Body of pancreas (tissue), 4 donors: ENCODE measurements at places on chromosomes 5 and 9. TPM values are rescaled to one million over a fixed set of nuclear protein-coding genes. Genes with fewer than 3 reads are reported as not detected.

- no peak for DNase-seq
Observed at GRCh38 chr5:59943452-59944113, 50.1 kb upstream of the PDE4D start.

- no peak for DNase-seq
Observed at GRCh38 chr5:33679791-33680190, 212.0 kb downstream of the ADAMTS12 start.

DNA sequence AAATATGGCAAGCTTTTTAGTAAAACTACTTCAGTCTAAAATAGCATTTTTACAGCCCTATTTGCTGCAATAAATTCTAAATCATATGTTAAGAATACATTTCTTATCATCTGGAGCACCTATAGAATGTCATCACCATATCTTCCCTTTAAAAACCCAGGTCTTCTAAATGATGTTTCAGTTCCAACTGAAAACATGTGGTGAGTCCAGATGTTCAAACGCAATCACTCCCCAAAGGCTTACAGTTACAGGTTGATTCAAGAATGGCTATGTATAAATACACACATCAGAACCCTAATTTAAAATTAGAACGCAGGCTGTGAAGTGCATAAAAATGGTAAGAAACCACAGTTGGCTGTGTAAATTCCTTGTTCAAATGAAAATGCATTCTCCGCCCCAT, 796.3 kb downstream of the MAT2B start:
- DNase-seq = no peak

- DNase-seq = no peak
Observed at GRCh38 chr5:42721484-42721883, 35.1 kb upstream of the CCDC152 start.

DNA sequence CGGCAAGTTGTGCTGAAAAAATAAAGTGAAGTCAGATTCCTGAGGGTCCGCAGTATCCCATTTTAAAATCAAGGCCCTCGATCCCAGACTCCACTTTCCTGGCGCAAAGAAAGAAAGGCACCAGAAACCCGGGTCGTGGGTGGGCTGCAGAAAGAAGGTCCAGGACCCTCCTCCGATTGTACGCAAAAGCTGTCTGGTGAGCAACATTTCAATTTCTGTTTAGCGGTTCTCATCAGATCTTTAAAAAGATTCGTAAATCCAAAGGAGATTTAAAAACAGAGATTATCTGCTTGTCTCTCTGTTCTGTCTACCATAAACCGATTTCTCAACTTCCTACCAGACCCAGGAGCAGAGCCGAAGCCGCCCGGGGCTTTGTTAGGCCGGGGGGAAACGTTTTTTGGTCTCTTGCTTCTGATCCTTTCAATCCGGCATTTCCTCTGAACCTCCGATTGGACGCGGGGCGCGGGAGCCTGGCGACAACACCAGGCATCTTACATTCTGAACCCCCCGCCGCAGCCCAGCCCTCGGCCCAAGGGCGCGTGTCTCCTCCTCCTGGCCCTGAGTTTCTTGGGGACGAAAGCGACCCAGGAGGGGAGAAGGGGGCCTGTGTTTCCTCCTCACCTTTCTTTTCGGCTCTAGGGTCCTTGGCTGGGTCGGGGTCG, 746 bp downstream of the NKX2-5 start:
- no peak for DNase-seq

GRCh38 chr5:133669472-133669871, 57.1 kb upstream of the FSTL4 start:
- DNase-seq = no peak

DNA sequence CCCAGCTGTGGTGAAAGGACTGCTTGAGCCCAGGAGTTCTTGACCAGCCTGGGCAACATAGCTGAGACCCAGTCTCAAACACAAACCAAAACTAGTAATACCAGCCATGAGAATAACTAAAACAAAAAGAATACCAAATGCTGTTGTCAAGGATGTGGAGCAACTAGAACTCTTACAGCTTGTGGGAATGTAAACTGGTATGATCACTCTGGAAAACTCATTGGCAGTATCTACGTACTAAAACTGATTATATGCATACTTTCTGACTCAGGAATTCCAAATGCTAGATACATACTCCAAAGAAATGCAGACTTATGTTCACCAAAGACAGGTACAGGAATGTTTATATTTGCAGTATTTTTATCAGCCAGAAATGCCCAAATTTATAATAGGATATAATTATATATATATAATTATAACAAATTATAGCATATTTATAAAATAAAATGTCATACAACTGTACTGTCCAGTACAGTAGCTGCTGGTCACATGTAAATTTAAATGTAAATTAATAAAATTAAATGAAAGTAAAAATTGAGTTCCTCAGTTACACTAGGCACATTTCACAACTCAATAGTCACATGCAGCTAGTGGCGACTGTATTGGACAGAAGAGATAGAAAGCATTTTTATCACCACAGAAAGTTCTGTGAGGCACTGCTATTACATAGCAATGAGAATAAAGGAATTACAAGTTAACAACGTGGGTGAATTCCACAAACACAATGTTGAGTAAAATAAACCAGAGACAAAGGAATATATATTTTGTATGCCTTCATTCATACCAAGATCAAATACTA, 118.5 kb downstream of the GNAQ start:
- no peak for DNase-seq

DNA sequence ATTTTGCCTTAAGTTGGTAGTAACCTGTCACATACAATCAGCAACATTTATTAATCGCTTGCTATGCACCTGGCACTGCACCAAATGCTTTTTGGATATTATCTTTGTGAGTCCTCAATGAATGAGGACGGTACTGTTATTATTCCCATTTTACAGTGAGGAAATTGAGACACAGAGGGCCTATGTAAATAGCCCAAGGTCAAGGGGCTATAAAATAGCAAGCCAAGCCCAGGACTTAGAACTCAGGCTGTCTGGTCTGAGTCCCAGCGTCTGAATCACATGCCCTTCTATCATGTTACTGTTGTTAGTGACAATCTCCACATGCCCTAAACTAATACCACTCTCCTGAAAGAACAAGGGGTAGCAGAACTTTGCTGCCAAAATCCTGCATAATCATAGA, 60.0 kb downstream of the ERAP1 start:
- DNase-seq = no peak

GRCh38 chr5:67373518-67373917, 176.9 kb upstream of the CD180 start:
- no peak for DNase-seq

Gene CDX1
- total RNA-seq = not detected

Gene TLX3
- not detected for total RNA-seq

Gene ECM2
- total RNA-seq = 6.5 TPM

Gene SAXO1
- not detected for total RNA-seq

Gene IRX2
- 3.0 TPM for total RNA-seq

Gene PTGS1
- total RNA-seq = 2.1 TPM

Gene TSLP
- 0.26 TPM for total RNA-seq
